ENCODE measurements at places on chromosomes 5 and 9.

DNA sequence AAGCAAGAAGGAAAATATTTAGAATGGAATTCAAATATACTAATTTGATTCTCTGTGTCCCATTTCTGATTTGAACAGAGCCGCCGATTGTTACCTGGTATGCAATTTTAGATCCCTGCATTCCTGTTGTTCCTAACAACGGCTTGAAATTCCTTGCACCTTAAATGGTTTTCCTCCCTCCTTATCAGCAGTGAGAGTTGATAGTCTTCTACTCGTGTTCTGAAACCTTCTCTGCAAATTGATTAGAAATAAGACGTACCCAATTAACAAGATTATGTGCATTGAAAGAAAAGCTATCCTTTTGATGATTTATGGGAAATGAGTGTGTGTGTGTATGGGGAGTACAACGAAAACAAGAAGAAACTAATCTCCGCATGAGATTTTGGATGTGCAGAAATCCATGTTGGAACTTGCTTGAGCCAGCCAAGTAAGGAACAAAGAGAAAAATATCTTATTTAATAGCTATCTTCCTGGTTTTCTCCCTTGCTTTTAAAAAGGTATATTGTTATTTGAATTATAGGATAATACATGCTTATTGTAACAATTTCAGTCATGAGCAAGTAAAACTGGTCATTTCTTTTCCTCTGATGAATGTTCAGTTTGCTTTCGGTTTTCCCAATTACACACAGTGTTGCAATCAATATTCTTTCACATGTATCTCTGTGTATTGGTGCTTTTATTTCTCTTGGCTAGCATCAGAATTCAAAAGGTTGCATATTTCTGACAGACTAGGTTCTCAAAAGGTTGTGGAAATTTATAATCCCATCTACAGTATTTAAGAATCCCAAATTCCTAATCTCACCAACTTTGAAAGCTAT, 211.1 kb upstream of the ACTBL2 start:
- DNase-seq = no peak

- no peak for DNase-seq
Measured at GRCh38 chr5:56170557-56170956, 62.6 kb downstream of the ANKRD55 start.

- DNase-seq = no peak
Measured at GRCh38 chr5:59773294-59773693, 120.2 kb downstream of the PDE4D start.

GRCh38 chr5:7856855-7857254, 5.9 kb upstream of the CFAP90 start:
- DNase-seq = peak; percentile 52

- DNase-seq = no peak
Measured at GRCh38 chr5:164934039-164934438, 1428.6 kb downstream of the MAT2B start.

DNA sequence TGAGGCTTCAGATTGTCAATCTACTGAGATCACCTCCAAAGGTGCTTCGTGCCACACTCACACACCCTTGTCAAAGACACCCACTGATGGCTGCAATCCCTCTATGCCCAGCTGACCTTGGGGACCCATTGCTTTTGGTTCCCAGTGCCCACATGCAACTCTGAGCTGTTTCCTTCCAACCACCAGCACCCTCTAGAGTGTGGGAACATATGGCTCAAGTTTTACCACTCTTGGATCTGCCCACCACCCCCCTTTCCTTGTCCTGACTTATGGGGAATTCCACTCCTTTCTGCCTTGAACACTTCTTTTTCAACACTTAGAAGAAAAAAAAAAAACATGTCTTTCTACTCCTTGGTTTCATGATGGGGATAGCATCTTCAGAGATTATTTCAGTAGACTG, 360.2 kb downstream of the ENC1 start:
- no peak for DNase-seq

DNA sequence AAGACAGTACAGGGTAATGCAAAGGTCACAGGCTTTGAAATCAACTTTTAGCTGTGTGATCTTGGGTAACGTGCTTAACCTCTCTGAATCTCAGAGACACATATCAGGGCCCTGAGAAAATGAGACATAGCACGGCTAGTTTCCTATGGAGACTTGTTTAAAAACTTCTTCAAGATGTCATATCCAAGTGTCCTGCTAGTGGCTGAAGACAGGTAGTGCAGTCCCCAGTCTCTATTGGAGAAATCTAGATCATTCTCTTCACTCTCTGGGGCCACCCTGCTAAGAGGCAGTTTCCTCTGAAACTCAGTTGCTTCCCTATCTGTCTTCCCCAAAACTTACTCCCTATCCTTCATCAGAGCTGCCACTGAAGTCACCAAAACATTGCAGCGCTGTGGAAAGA, 30.3 kb upstream of the GRXCR2 start:
- DNase-seq = no peak

GRCh38 chr9:114180696-114181606, 25.6 kb downstream of the COL27A1 start:
- no peak for DNase-seq

DNA sequence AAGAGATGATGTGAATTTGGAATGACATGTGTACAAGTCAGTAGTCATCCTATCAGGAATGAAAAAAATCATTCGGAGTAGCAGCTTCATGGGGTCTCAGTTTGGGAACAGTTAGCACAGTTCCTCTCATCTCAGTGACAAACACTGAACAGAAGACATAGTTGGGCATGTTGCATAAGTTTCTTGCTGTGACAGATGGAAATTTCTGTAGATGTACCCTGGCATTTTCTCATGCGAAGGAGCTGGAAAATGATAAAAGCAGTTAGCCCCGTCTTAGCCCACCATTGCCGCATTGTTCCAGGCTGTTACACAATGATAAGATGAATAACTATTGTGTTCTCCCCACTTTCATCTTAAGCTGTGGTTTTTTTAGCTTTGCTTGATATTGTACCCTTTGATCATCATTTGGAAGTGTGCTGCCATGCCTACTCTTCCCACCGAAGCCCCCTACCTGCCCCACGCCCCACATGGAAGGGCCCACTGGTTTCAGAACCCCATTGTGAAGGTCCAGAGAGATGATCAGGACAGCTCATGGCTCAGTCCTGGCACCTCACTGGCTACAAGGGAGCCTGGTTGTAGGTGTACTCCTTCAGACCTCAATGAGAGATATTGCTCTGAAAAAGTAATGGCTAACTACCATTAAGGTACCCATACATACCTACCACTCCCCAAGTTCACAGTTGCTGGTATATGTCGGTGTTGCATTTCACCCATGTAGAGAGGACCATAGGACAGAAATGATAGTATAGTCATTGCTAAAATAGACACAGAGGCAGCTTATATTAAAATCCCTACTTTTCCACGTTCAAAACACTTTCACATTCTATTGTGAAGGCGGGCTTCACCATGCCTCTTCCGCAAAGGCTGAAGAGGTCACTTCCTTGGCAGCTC, 38.8 kb downstream of the SFXN1 start:
- DNase-seq = peak; percentile 33

DNA sequence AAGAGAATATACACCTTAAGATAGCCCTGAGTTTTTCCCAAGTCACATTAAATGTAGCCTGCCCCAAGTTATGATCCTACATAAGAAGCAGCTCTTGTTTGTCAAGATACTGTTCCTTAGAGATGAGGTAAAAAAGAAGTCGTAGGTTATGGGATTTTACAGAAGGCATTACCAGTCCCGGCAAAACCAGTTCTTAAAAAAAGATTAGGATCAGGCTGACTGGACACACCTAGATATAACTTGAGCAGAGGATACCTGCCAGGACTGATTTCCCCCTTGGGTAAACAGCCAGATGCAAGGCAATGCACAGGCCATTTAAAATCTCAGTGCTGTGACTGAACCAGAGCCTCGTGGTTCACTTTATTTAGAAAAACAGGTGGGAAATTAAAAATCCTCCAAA, 14.1 kb upstream of the SEMA5A start:
- no peak for DNase-seq

DNA sequence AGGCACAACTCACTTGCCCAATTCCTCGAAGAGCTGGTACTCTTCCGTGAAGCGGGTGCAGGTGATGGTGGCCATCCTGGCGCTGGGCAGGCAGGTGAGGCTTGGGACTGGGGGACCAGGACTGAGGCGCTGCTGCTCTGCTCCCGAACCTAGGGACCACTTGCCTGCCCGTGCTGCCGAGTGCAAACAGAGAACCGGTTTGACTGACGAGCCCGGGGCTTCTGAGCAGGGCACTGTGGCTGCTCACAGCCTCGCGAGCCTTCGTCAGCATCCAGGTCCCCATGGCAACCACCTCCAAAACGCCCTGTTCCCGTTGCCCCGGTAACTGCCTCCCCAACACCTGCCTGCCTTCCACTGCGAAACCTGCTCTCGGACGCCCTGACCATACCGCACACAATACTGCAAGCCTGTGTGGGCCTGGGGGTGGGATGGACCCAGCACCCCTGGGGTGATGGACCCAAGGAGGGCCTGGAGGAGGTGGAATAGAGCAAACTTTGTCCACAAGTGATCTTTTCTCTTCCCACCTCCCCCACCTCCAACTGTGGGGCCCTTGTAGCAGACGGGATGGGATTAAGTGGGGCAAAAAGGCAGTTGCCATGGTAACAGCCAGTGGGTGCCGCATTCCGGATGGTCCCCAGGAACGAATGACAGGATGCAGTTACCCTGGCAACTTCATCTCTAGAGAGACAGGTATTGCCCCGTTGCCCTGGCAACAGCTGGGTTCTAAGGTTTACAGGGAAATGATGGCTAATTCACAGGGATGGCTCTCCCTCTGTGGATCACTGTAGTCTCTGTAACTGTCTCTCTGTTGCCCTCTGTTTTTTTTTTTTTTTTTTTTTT, at the start of gene CAMK2A:
Gene CAMK2A, minus strand, starts transcription at position 223 of the 840 bp plus-strand sequence. Its CDS starts 148 bp downstream, at position 75.
- DNase-seq = no peak

DNA sequence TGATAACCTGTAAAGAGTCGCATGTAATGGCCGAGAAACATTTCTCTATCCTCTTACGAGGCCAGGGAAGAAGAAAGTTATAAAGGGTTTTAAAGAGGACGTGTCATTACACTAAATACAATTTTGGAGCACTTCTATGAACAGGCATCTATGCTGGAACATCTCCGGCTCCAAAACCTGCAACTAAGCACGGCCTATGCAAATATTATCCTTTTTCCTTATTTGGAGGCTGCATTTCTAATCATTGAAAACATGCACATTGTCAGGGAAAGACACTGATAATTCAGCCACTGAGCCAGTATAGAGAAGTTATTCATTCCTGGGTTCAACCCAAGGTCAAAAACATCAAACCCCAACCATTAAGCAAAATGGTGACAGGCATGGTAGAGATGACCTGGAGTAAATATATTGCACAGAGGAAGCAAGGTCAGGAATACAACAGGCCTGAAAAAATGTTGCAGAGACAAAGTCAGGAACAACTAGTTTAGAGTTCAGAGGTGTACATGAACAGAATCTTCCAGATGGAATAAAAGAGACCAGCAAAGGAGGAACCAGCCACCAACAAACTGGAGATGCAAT, 674.1 kb downstream of the NR2F1-AS1 start:
- DNase-seq = no peak

DNA sequence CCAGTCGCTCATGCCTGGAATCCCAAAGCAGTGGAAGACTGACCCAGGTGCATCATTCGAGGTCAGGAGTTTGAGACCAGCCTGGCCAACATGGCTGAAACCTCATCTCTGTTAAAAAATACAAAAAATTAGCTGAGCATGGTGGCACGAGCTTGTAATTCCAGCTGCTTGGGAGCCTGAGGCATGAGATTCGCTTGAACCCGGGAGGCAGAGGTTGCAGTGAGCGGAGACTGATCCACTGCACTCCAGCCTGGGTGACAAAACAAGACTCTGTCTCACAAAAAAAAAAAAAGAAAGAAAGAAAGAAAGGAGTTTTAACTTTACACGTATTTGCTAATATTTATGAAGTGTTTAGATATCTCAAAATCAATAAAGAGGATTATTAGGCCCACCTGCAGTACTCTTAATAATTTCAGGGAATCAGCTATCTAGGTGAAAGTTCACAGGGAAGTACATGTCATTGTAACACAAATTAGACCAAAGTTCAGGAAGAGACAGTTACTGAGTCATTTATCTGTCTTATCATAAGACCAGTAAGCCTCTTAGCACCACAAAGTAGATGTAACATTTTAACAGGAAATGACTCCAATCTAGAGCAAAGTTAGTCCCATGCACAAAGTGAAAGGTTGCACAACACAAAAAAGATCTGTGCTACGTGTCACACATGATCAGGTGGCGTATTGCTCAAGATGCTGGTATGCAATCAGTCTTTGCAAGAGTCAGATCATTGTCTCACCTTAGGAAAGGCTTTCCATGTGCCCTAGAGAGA, 34.1 kb upstream of the PLIN2 start:
- DNase-seq = peak; percentile 73

GRCh38 chr5:170070556-170071412, 34.9 kb upstream of the FOXI1 start:
- DNase-seq = no peak

- DNase-seq = no peak
Measured at GRCh38 chr5:139050432-139050831, 147.7 kb downstream of the SIL1 start.

GRCh38 chr9:101836021-101836420, 97.6 kb upstream of the GRIN3A start:
- DNase-seq = no peak

DNA sequence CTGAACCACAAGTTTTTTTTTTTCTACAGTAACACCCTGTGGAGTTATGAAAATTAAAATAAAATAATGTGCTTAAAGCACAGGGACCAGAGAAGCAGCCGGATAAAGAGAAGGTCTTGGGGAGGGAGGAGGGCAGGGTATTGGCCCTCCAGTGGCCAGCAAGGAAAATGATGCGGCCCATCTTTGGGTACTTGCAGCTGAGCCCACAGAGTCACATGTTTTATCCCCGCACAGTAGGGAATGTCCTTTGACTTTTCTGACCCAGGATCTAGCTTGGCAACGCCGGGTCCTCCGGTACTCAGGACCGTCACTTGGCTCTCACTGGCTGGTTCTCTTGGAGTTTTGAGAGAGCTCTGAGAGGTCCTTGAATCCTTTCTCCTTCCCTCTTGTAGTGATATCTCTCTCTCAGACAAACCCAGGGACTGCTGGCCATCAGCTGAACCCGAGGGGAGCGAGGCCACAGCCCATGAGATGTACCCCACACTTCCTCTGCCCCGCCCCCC, 35.3 kb upstream of the HSPA9 start:
- no peak for DNase-seq

DNA sequence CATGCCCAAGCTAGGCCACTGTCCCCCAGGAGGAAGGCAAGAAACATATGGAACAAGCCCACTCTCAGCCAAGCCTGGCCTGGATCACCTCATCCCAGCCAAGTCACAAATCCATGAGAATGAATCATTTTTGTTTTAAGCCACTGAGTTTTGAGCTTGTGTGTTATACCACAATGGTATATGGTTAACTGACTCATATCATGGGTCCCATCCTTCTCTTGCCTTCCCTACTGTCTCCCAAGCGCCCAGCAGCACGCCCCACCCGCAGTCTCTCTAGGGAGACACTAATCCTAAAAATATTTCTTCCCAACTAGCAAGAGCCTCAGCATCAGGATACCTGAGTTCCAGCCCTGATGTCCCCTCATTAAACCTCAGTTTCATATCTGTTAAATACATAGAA, 248.1 kb downstream of the CDK5RAP2 start:
- no peak for DNase-seq

GRCh38 chr9:118674942-118675341, 694.3 kb downstream of the BRINP1 start:
- DNase-seq = no peak

- no peak for DNase-seq
Measured at GRCh38 chr5:80082281-80082680, 47.1 kb downstream of the THBS4 start.

Data from activated CD4-positive, alpha-beta memory T cell treated with anti-CD3 and anti-CD28 coated beads for 36 hours (primary cell).